Cortex of kidney (tissue), 1 donor: ENCODE measurements at places on chromosomes 12 and 14.

DNA sequence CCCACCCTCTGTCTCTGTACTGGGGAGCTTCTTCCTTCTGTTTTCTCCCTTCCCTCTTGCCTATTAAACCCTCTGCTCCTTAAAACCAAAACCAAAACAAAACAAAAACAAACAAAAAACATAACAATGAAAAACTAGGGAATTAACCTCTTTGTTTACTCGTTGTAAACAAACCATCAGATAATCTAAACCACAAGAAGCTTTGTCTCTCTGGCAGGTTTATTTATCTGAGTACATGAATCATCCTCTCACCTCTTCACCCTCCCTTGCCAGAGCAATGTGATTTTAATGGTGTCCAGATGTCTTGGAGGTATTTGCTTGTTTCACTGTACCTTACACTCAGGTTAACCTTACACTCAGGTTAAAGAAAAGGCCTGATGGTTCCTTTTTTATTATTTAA is 66.1 kb downstream of the DYRK2 start:
- DNase-seq = no peak

DNA sequence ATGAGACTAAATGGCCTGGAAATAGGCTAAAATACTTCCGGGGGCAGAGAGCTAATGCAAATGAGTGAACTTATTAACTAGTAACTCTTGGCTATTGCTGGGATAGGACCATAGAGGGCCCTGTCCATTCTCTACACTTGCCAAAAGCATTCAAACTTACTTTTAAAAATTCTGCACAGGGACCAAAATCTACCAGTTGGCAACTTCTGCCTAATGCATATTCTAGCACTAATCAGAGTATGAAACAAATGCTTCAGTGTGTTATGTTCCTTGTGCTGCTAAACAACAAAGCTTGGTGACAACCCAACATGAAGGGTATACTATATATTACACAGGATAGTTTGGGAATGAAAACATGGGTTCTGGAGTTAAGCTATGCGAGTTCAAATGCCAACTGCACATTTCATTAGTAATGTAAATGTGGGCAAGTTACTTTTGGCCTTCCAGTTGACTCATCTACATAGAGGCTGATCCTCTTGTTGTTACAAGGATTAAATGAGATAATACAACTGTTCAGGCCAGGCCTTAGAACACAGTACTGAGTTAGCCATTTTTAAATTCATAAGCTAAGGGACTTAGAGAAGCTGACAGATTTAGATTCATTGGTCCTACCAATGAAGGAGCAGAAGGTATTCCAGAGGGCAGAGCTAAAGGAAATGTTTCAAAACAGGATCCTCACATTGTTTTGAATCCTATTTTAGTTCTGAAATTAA is 32.4 kb downstream of the HIGD1C start:
- DNase-seq = no peak

DNA sequence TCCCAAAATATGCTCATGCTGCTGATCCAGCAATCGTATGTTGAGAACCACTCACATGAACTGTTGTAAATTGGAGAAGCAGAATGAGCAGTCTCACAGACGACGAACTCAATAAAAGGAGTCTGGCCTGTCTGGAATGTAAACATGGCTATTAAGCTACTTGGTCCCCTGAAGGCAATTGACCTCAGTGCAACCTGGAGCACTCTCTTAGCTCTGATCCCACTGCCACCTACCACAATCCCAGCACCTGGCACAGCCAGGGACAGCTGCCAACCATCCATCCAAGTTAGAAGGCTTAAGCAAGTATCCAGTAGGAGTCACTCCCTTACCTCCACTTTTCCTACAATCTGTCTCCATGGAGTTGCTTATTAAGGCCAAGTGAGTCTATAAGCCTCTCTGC is 406.9 kb upstream of the CLEC14A start:
- no peak for DNase-seq

DNA sequence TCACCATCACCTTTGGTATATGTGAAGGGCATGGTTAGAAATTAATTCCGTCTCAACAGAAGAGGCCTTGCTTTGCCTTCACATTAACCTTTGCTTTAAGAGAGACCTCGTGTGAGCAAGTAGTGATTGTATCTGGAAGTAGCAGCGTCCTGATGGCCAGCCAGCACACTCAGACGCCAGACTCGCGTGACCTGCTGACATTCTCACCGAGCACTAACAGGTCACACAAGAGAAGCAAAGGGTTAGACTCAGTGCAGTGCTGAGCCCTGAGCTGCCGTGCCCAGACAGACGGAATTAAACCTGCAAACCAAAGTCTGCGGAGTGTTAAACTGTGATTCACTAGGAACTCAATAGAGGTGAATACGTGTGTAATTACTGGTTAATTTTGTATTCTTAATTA is 40.1 kb upstream of the MMP17 start:
- no peak for DNase-seq

DNA sequence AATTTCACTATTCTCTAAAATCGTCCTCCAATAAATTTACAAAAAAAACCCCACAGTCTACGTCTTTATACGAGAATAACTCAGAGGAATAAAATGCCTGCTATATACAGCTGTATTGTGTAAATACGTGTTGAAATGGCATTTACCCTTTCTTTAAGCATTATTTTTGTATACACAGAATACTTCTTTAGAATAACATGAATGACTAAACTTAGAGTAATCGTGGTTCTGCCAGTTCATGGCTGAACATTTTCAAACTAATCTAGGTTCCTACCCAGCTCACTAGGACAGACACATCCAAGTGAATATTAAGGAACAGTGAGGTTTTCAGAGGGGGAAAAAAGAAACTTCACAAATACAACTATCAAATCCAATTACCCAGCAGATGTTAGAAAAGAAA is 24.6 kb downstream of the DICER1 start:
- DNase-seq = no peak

- DNase-seq = no peak
Observed at GRCh38 chr12:1740161-1740948, 49.5 kb downstream of the ADIPOR2 start.

GRCh38 chr14:81341781-81342180 is 58.3 kb downstream of the STON2 start:
- no peak for DNase-seq

DNA sequence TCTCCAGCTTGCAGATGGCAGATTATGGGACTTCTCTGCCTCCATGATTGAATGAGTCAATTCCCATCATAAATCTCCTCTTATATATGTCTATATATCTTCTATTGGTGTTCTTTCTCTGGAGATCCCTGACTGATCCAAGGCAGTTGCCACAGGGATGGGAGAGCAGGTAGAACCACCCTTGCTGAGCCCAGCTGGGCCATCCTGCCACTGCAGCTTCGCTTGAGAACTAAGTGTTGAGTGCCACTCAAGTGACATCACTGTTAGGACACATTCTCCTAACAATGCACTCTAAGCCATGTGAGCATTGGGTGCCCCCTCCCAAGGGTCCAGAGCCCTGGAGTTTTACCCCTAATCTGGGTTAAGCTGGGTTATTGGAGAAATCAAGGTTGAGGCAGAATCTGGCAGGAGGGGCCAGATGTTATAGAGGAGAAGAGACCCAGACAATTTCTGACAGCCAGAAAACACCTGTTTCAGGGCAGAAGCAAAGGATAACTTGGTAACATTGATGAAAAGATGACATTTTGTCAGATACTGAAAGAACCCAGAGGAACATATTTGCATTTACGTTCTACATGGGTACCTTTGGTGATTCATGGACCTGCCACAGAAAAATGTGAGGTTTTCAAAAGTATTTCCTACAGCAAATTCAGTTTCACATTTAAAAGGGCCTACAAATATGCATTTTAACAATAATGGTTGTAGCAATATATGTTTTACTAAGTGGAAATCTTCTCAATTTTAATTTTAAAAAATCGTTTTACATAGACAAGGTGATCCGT is 57.2 kb upstream of the MAX start:
- DNase-seq = no peak

DNA sequence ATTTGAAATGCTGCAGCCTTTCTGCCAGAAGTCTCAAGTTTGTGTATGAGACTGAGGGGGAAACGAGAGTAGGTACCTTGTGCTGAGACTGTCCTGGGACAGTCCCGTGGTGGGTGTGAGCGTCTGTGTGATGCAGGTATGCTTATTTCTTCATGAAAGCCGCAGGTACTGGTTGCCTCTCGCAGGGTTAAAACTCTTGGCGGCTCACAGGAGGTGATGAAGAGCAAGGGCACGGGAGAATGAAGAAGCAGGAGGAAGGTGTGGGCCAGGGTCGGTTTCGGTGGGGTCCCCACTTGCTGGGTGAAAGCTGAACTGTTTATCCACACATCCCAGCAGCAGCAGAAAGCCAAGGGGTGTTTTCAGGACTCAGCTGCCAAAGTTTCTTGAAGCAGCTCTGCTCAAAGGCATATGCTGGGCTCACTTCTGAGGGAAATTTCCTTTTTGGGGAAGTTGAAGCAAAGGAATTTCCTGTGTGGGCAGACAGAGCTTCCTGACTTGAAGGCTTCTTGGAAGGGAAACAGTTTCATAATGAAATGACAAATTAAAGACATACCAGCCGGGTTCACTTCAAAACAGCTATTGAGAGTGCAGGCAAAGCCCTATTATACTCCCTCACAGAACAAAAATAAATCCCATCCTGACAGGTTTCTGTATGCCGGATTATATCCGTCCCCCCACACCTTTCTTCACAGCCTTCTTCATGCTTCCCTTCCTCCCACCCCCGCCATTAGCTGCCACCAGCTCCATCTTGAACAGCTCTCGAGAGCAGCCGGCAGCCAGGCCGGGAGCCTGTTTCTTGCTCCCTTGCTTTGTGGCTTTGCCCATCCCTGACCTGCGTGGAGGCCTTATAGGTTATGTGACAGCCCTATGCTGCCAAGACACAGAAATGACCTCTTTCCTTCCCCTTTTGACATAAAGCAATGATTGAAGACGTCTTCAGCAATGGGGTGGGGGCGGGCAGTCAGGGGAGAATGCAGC is 116.6 kb downstream of the ETV6 start:
- DNase-seq = no peak

DNA sequence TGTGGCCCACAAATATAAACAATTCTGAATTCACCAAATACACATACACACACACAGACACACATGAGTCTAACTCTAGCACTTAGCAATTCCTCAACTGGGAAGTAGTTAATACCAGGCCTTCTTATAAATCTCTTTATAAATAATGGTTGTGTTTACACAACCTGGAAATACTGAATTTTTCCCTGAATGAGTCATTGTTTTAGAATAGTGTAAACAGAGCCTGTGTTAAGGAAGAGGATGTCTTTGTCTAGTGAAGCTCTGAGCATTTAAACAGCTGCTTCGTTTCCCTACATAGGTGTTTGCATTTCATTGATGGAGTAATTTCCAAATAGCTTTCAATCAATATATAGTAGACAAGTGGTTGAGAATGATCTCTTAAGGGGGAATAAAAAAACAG is 218.8 kb downstream of the BTG1 start:
- DNase-seq = no peak

GRCh38 chr12:57385586-57385985 is 45.3 kb downstream of the R3HDM2 start:
- DNase-seq = no peak

- no peak for DNase-seq
Observed at GRCh38 chr12:102430661-102431060, 49.7 kb downstream of the IGF1 start.

DNA sequence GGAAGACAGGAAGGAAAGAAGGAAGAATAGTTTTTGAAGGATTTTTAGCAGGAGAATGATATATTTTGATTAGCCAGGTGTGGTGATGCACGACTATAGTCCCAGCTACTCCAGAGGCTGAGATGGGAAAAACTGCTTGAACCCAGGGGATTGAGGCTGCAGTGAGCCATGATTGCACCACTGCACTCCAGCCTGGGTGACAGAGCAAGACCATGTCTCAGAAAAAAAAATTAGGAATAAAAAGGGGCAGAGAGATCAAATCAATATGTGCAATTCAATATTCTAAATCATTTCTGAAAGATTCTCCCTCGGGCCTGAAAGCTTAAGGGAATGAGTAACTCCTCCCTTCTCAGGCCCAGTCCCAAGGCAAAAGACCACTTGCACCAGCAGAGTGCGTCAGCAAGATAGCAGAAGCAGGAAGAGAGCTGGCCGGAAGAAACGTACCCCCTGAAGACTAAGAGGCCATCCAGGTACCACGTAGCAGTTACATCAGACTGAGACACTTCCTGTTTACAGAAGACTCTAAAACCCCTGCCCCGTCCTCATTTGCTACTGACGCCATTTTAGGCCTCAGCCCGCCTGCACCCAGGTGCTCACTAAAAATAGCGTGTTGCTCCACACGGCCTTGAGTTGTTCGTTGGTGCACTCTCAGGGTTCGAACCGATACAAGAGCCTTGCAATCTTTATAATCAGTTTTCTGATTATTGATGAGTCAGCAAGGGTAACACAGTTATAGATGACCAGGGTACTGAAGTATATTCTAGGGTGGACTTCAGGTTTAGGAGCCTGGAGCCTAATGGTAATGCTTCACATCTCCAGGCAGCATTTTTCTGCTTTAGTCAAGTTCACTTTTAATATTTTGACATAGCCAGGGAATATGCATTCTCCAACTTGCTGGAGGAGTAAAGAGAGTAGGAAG is 57.7 kb upstream of the CSRP2 start:
- DNase-seq = no peak

DNA sequence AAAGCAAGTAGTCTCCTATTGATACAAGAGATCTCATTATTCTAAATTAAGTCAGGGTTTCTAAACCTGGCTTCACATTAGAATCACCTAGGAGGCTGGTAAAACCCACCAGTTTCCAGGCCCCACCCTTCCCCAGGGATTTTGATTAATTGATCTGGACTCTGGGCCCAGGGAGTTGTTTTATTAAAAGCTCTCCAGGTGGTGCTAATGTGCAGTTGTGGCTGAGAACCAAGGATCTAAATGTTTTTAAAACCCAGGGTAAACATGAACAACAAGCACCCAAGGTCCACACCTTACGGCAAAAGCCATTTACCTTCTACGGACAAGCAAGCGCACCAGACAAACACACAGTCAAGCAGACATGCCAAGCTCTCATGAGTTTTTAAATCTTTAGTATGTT is 73.9 kb downstream of the SLC2A13 start:
- DNase-seq = no peak

GRCh38 chr12:130955238-130955816 is 1.6 kb downstream of the ADGRD1 start:
- no peak for DNase-seq

GRCh38 chr14:77760381-77761204 is at the start of gene SNW1:
SNW1 (minus strand) TSS chr14:77761156; CDS start chr14:77761127, 29 bp downstream.
- no peak for DNase-seq

GRCh38 chr14:23297611-23298277 is 4.9 kb downstream of the PPP1R3E start:
- no peak for DNase-seq

GRCh38 chr12:107462428-107463332 is 222.9 kb upstream of the PWP1 start:
- DNase-seq = no peak

- no peak for DNase-seq
Observed at GRCh38 chr14:69081271-69081670, 71.6 kb downstream of the DCAF5 start.

- DNase-seq = no peak
Observed at GRCh38 chr12:103851127-103851526, 10.1 kb upstream of the NT5DC3 start.

DNA sequence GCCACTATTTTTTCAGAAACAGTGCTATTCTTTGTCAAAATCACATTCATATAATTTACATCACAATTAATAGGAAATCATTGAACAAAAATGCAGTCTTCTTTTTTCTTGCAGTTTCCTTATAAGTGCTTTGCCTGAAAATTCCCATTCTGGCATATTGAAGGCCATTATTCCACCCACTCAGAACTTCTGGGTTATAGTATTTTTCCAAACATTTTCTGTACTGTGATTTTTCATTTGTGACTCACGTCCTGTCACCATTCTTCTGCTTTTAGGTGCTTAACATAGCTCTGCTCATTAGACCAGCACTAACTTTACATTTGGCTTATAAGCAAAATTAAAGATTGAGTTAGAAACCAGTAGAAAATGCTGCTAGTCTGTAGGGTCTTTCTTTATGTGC is 241.0 kb upstream of the NPAS3 start:
- no peak for DNase-seq

GRCh38 chr12:78697817-78698415 is 166.7 kb upstream of the SYT1 start:
- no peak for DNase-seq
